ENCODE measurements at places on chromosomes 11 and 22.

DNA sequence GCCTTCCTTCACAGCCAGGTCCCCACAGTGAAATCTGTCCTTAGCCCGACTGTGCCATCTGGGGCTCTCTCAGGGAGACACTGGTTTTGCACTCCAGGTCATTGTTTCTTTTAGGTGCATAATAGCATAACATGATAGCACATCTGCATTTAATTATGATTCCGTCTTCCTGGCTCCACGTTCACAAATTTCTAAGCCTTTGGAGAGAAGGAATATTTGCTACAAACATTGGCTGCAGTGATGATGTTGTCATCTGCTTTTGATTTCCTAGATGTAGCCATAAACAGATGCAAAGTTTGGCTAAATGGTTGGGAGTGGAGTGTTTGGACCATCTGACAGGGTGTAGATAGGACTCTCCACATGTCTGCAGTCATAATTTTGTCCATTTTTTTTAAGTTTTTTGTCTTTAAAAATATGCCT is 12.0 kb upstream of the CAT start:
- no peak for DNase-seq

DNA sequence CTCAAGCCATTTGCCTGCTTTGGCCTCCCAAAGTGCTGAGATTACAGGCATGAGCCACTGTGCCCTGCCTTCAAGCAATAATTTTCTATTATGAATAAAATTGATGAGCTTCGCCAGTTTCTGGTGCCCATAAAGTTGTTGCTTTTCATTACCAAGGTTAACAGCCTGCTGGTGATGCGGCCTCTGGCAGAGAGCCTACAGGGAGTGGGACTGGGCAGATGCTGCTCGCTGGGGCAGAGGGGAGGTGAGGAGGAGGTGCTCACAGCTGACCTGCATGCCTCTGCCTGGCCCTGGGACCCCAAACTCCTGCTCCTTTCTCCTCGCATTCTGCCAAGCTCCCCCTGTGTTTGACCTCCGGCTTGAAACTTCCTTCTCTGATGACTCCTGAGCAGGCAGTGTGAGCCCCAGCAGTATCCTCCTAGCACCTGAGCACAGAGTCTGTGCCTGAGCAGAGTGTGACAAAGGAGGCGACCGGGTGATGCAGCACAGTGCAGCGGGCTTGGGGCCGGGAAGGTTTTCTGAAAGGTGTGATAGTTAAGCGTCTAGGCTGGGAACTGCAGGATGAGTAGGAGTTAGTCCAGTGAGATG is 56.1 kb upstream of the B3GAT1 start:
- peak; percentile 72 for DNase-seq

DNA sequence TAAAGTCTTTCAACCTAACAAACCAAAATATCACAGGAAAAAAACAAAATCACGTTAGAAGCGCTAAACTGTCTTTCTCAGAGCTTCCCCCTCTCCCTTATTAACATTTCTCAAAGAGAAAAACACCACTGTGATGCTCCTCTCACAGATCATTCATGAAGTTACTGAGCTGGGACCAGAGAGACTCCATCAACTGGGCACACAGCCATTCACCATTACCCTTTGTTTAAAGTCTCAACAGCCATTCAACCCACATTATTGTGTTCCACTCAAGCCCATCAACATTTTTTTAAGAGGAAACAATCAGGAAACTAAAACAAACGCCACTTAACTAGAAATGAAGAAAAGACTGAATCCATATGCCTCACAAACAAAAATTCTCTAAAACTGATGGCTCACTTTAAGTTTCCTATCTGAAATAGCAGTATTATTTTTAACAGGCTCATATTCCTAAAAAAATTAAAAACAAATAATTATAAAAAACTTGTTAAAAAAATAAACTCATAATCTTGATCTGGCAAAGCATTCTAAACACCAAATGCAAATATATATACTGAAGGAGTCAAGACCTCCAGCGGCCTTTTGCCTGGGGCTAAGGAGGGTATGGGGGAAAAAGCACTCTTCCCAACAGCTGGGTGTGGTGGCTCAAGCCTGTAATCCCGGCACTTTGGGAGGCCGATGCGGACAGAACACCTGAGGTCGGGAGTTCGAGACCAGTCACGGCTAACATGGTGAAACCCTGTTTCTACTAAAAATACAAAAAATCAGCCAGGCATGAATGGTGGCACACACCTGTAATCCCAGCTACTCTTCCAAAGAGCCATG is 14.0 kb downstream of the CELF1 start:
- no peak for DNase-seq

GRCh38 chr22:29726512-29727130 is 6.8 kb downstream of the CABP7 start:
- no peak for DNase-seq

DNA sequence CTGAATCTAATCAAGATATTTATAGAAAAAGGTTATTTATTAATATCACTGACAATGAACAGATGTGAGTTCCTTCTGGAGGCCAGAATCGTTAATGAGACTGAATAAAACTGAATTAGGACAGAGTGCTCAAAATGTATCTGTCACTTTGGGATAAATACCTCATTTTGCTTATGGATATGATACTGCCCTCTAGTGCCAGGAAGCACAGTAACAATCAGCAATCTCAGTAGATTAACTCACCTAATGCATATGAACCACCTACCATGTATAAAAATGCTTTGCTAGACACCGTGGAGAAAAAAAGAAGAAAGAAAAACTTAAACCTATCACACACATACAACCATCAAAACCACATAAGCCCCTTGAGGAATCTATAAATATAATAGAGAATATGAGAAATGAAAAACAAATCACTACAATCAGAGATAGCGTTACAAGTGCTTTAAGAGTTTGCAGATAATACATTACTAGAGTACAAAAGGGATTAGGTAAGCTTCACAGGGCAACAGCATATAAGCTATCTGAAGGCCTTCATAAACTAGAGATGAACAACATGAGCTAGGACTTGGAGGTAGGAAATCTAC is 117.4 kb downstream of the SGSM3 start:
- no peak for DNase-seq

DNA sequence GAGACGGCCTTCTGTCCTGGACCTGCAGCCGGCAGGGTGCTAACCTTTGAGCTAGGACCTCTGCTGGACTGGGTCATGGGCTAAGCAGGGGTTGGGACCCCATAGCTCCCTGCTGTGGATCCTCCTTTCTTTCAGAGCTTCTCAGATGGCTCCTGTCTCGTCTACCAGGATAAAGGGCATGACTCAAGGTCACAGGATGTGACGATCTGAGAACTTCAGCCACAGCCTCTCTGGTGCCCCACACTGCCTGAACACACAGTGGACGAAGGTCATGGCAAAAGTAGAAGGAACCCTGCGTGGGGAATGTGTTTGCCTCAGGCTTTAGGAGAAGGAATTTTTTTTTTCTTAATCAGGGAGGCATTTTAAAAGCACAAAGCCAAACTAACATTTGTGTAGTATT is 196.7 kb downstream of the TRIM29 start:
- no peak for DNase-seq

GRCh38 chr11:9121469-9121796 is 30.0 kb upstream of the SCUBE2 start:
- no peak for DNase-seq

- DNase-seq = no peak
Measured at GRCh38 chr11:97356144-97356543, 966.3 kb downstream of the JRKL start.

DNA sequence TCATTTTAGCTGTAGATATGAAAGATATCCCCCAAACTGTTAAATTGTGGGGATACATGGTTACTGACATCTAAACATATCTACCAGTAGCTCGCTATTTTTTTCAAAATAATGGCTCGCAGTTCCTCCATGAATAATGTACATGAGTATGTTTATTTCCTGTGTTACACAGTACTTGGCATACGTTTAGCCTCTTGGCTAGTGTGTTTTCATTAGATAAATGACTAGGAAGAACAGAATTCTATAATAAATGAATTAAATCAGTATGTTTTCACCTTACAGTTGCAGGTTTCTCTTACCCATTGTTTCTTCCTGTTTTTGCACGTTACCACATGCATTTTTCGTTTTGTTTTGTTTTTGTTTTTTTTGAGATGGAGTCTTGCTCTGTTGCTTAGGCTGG is 21.8 kb downstream of the RNF169 start:
- no peak for DNase-seq

DNA sequence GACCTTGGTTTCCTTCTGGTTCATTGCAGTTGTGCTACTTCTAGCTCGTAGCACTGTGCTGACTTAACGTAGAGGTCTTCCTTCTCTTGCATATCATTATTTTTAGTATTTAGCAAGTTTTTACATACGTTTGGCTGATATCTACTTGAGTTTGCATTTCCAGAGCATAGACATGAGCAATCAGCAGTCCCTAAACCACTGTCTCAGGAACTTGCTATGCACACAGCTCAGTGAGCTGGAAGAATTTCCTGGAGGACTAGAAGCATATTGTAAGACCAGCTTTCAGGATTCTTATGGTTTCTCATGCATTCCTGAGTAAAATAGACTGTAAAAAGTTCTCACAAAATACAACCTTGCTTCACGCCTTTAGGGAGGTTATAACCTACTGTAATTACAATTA is 226.7 kb upstream of the PDGFD start:
- no peak for DNase-seq

- no peak for DNase-seq
Measured at GRCh38 chr11:61482513-61482912, 26.0 kb upstream of the LRRC10B start.

DNA sequence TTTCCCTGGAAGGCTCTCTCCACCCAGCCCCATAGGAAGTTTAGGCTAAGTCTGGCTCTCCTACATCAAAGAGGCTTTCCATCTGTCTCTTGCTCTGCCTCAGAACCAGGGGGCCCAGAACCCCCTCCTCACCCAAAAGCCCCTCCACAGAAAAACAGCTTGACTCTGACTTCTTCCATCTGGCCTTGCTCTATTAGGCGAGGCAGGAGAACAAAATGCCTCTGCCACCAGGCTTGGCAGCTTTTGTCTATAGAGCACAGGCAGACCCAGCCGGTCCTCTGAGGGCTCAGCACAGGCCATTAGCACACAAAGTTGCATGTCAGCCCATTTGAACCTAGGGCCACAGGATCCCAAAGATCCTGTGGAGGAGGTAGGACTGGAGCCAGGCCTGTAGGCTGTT is 75.7 kb upstream of the SUSD2 start:
- DNase-seq = no peak

All from colonic mucosa (tissue), 4 donors.